Hypothalamus (tissue), 51 donors: ENCODE measurements at places on chromosomes 16 and 17.

DNA sequence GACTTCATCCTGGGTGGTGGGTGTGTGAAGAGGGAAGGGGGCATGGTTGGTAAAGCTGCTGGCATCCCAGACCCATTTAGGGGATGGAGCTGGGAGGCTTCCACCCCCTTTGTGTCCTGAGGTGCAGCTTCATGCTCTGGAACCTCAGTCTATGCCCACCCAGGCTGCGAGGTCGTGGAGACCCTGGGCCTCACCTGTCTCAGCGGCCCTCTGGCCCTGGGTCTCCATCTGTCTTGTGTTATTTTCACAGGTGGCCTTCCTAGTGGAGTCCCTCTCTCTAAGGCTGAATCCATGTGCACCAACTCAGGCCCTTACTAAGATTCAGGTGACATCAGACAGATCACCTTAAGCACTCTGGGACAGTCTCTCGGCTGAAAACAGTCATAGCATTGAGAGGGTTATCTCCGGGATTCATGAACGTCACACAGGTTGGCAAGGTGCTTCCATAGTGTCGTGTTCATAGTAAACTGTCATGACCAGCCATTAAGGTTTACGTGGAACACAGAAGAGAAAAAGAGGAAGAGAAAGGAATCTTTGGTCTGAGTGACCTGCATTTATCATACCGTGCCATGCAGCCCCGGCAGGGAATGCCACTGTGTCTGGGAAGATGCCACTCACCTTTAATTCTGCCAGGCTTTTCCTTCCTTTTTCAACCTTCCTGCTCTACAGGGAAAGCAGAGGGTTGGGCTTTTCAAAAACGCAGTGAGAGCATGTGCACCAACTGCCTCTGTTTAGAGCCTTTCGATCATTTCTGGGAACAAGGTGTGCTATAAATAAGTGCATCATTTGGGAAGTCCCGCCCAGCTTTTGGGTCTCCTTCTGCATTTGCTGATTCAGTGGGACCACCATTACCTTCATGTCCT is 4.5 kb upstream of the FOXL1 start:
- no peak for DNase-seq

- DNase-seq = no peak
Measured at GRCh38 chr17:6269478-6269877, 165.4 kb downstream of the AIPL1 start.

DNA sequence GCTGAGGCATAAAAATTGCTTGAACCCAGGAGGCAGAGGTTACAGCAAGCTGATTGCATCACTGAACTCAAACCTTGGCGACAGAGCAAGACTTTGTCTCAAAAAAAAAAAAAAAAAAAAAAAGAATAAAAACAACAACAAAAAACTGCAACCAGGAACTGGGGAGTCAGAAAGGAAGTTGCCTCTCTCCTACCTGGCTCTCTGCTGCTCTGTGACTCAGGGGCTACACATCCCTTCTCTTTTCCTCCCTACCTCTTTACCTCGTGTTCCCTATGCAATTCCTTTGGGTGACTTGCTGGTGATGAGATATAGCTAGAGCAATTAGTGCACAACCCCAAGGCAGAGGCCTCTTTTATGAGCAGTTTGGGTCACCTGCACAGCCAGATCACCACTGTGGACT is 95.9 kb downstream of the ABCC1 start:
- DNase-seq = no peak

GRCh38 chr17:2250140-2251095 is 53.2 kb downstream of the SMG6 start:
- DNase-seq = no peak

GRCh38 chr17:68085771-68086381 is 50.3 kb downstream of the KPNA2 start:
- no peak for DNase-seq

DNA sequence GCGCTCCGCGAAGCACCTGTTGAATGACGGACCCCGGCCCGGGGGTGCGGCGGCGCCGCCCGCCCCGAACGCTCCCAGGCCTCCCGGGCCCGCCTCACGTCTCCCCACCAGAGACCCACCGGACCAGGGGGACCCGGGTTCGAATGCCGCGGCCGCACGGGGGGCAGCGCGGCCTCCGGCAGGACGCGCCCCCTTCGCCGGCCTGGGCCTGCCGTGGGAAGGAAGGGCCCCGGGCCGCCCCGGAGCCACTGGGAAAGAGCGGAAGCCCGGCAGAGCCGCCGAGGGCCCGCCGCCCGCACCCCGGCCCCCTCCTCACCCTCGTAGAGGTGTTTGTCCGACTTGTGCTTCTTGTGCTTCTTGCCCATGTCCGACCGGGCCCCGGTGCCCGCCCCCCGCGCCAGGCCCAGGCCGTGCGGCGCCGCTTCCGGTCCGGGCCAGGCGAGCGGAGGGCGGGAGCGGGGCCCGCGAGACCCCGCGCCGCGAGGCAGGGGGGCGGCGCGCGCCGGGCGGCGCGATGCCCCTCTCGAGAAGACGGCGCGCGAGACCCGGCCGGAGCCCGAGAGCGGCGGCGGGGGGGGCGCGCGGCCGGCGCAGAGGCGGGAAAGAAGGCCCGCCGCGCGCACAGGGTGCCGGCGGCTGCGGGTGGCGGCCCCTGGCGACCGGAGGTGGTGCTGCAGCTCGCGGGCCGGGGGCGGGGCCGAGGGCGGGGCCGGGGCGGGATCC is at the start of gene BRD7:
TSS of gene BRD7 (minus strand) at position 579 of the 723 bp plus-strand sequence. CDS start at position 365, 214 bp downstream.
- peak; percentile 42 for DNase-seq

DNA sequence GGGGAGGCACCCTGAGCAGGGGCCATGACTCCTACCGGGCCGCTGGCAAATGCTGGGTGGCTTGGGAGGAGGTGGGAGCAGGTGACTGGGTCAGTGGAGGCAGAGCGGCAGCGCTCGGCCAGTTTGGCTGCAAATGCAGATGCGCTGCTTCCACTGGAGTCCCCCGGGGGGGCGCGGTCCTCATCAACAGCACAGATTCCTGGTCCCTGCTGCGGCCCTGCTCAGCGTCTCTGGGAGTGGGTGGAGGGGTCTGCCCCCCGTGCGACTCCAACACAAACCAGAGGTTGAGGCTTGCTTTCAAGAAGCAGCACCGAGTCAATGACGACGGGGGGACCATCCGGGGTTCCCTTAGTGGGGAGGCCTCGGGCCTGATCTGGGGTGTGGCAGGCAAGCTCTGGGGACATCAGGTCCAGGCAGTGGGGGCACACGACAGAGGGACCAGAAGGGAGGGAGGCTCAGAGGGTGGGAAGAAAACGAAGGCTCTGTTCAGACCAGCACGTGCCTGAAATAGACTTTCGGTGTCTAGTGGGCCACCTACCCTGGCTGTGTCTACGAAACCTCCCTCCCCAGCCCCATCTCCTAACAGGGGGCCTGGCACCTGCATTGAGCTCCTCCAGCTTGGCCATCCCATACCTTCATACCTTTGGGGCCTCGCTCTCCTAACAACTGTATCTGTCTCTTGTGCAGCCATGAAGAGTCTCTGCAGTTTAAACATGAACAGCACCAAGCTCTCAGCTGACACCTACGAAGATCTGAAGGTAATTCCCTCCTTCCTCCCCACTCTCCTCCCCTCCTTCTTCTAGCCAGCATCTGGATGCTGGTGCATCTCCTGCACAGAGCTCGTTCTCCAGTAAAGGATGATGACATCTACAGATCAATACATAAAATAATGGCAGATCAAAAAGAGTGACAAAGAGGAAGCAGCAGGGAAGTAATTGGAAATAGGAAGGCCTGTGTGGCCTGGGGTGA is 72.5 kb upstream of the PLCG2 start:
- no peak for DNase-seq

- no peak for DNase-seq
Measured at GRCh38 chr16:81263470-81264220, 25.2 kb downstream of the BCO1 start.

GRCh38 chr17:77465358-77466041 is 324.7 kb downstream of the SEC14L1 start:
- DNase-seq = no peak

GRCh38 chr17:32757963-32758362 is 119.0 kb downstream of the MYO1D start:
- no peak for DNase-seq

- peak; percentile 63 for DNase-seq
Measured at GRCh38 chr17:44779211-44780025, 20.6 kb downstream of the ADAM11 start.

GRCh38 chr16:57130950-57131321 is 38.6 kb downstream of the CPNE2 start:
- DNase-seq = no peak

DNA sequence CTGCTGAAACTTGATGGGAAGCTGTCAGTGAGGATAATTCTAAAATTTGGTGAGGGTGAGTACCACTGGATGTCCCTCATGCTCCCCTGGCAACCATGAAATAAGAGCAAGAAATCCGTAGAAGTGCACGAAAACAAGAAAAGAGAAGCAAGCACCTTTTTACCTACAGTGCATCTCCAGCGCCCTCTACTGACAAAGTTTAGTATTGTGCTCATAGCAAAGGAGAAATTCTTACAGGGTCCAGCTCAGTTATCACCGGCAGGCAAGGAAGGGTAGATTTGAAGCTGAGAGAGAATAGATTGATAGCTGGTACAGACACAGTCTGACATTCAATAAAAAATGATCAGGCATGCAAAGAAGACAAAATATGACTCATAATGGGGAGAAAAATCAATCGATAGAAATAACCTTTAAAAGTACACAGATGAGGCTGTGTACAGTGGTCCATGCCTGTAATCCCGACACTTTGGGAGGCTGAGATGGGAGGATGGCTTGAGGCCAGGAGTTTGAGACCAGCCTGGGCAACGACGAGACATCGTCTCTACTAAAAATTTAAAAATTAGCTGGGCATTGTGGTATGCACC is 28.3 kb upstream of the TEX2 start:
- no peak for DNase-seq

DNA sequence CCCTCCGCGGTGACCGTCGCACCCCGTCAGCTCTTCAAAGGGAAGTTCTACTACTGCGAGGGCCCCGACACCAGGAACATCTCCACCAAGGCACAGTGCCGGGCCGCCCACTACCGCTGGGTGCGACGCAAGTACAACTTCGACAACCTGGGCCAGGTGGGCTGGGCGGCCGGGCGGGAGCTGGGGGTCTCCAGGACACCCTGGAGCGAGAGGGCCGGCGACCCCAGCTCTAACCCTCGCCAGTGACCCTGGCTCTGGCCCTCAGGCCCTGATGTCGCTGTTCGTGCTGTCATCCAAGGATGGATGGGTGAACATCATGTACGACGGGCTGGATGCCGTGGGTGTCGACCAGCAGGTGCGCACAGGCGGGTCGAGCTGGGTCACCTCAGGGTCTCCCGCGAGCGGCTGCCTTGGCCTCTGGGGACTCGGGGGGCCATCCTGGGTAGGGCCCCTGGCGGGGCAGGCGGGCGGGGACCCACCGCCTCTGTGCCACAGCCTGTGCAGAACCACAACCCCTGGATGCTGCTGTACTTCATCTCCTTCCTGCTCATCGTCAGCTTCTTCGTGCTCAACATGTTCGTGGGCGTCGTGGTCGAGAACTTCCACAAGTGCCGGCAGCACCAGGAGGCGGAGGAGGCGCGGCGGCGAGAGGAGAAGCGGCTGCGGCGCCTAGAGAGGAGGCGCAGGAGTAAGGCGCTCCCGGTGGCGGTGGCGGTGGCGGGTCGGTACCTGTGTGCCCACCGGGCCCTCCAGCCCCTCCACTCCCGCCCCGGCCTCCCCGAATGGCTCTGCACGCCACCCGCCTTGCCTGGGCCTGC is 13.4 kb downstream of the TPSG1 start:
- DNase-seq = no peak

- no peak for DNase-seq
Measured at GRCh38 chr17:30236766-30237165, 1.3 kb upstream of the SLC6A4 start.

DNA sequence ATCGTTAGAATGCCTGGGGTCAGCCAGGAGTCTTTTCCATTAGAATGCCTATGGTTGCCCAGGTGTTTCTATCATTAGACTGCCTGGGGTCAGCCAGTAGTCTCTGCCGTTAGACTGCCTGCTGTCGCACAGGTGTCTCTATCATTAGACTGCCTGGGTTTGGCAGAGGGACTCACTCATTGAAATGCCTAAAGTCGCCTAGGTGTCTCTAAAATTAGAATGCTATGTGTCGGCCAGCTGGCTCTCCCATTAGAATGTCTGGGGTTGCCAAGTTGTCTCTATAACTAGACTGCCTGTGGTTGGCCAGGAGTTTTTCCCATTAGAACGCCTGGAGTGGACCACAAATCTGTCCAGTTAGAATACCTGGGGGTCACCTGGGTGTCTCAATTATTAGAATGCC is 2266.5 kb downstream of the TP53TG3F start:
- no peak for DNase-seq

DNA sequence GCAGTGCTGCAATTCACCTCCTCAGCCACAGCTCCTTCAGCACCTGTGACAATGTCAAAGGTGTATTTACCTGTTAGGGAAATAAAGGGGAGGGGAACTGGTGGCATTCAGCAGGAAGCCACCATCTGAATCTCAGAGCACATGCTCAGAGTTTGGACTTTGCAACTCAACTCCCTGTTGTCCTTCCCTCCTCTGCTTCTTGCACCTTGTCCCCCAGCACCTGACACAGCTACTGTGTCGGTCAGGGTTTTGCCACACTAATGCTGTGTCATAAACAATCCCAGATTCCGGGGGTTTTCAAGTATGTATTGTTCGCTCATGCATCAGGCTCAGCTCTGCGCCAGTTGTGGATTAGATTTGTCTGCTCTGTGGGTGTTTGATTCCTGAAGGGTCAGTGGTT is 43.7 kb downstream of the HSBP1 start:
- no peak for DNase-seq

GRCh38 chr17:43689131-43689530 is 27.4 kb upstream of the MEOX1 start:
- no peak for DNase-seq

GRCh38 chr16:6146874-6147425 is 1049.4 kb upstream of the EEF2KMT start:
- DNase-seq = no peak

- DNase-seq = no peak
Measured at GRCh38 chr16:63702981-63703590, 1418.8 kb downstream of the CDH11 start.

- DNase-seq = peak; percentile 43
Measured at GRCh38 chr17:38877130-38877851, 7.4 kb downstream of the LASP1 start.

- no peak for DNase-seq
Measured at GRCh38 chr16:52405441-52405840, 141.5 kb downstream of the TOX3 start.

- DNase-seq = no peak
Measured at GRCh38 chr16:78655331-78656113, 556.1 kb downstream of the WWOX start.

DNA sequence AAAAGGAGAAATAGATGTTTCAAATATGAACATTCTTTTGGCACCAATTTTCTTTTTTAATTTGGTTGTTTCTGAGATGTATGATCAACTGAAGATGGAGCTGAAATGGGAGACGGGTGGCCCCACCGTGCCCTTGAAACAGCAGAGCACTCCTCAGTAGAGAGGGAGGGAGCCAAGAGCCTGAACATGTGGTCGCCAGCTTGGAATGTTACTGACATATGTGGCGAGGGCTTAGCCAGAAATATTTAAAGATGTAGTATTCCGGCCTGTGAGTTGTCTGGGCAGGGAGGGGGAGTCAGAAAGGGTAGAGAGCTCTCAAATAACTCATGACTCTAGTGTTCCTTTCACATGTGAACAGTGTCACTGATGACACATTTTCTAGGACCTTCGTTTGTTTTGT is 13.3 kb upstream of the MRC2 start:
- no peak for DNase-seq

GRCh38 chr16:84813141-84813934 is 6.4 kb upstream of the CRISPLD2 start:
- DNase-seq = no peak
